ENCODE measurements at places on chromosomes 3 and 15. TPM values are rescaled to one million over a fixed set of nuclear protein-coding genes. Genes with fewer than 3 reads are reported as not detected.

Gene RABL3
- total RNA-seq, result 18.2 TPM

Gene SAXO2
- 2.2 TPM for total RNA-seq

Gene TP63
- not detected for total RNA-seq

Gene GPR87
- not detected for total RNA-seq

Gene LRRC31
- not detected for total RNA-seq

Gene TM6SF1
- 5.0 TPM for total RNA-seq
